ENCODE measurements at places on chromosomes 5 and 9. TPM values are rescaled to one million over a fixed set of nuclear protein-coding genes. Genes with fewer than 3 reads are reported as not detected.

Gene CDX1
- 0.12 TPM for total RNA-seq

Gene DIPK1B
- total RNA-seq, result 5.3 TPM

Gene C7
- 996 TPM for total RNA-seq

Gene TTC39B
- 11.2 TPM for total RNA-seq

Gene NHP2
- total RNA-seq, result 201 TPM

Gene TMEFF1
- total RNA-seq, result 3.7 TPM

Gene USP20
- 15.2 TPM for total RNA-seq

Gene ROR2
- 49.7 TPM for total RNA-seq

Gene JAKMIP2
- total RNA-seq, result 1.8 TPM

Gene SLC26A2
- 9.1 TPM for total RNA-seq

Gene PHF24
- total RNA-seq, result 1.0 TPM

Gene ADCY2
- total RNA-seq, result not detected

Gene BARX1
- 0.09 TPM for total RNA-seq

Gene WDR31
- total RNA-seq, result 1.6 TPM

Gene IL13
- not detected for total RNA-seq

Gene TAS2R1
- not detected for total RNA-seq

Gene NANS
- total RNA-seq, result 85.1 TPM

All from pericardium fibroblast (primary cell).